ENCODE measurements at places on chromosomes 2 and 18.

GRCh38 chr2:172510088-172510487 lies 45.8 kb upstream of the PDK1 start:
- no peak for DNase-seq

DNA sequence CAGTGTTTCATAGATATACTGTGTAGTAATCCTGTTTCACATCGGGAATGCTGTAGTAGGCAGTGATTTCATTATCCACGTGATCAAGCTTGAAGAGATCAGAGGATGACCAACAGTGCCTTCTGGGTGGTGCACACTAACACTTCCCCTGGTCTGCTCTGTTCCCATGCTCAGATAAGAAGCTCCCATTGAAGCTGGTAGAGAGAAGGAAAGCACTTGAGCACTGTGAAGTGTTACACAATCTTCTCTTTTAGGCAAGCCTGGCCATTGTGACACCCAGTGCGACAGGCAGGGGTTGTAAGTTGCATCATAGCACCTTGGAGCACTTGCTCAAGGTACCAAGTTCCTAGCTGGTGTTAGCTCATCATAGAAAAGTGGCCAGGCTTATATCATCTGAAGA lies 30.6 kb upstream of the GPD2 start:
- no peak for DNase-seq

DNA sequence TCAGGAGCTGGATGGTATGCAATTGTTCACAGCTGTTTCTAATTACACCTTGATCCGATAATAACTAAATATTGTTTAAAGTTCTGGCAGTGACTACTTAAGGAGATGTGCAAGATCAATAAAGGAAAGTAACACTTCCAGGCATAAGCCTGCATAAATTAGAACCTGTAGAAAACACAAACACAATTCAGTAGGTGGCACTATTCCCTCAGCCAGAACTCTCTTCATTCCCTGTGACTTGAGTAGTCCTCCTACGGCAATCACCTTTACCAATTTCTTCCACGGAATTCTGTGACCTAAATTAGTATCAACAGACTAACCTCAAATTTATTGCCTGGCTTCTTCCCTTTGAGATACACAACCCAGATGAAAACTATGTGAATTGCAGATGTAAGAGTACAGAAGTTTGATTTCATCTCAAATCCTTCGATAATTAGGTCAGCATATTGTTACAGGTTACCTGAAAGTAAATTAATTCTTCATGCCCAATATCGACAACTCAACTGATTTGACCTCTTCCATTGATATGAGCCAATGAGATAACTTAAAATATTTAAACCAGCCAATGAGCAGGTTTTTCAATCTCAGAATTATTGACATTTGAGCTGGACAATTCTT lies 137.8 kb downstream of the PID1 start:
- DNase-seq: peak; percentile 8

DNA sequence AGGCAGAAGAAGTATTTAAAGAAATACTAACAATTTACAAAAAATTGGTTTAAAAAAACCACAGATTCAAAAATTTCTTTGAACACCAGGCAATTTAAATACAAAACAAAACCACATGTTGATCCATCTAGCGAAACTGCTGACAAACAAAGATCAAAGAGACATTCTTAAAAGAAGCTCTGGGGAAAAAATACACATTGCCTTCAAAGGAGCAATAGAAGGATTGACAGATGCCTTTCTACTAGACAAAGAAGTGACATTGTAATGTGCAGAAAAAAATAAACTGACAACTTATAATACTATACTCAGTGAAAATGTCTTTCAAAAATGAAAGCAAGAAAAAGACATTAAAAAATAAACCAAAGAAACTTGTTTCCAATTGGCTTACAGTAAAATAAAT lies 12.6 kb upstream of the EIF2AK3 start:
- DNase-seq: no peak

DNA sequence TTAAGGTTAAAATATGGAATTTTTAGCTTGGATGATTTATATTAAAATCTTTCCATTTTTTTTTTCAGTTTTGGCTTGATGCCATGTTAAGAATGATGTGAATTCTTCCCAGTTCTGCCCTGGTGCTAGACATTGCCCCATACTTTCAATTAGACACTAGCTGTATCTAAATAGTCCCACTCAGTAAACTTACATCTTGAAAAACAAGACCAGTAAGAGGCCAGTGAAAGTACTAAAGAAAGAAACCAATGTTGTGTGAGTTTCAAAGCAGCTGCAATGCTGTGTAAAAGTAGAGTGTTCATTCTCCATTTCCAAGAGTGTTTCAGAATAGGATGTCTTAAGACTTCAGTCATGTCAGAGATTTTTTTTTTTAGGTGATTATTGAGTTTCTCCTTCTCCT lies 40.0 kb upstream of the CYBRD1 start:
- DNase-seq: no peak

- no peak for DNase-seq
Measured at GRCh38 chr2:237432484-237433092, 18.6 kb upstream of the COL6A3 start.

Measured in 8988T (cell line).